ENCODE measurements at places on chromosomes 7 and 10. TPM values are rescaled to one million over a fixed set of nuclear protein-coding genes. Genes with fewer than 3 reads are reported as not detected.
A peak's percentile ranks its signal among the peaks of the same experiment; 100 is the strongest.

Gene TMEM26
- 0.24 TPM for total RNA-seq

Gene GPR37
- 5.9 TPM for total RNA-seq

Gene SHH
- total RNA-seq, result not detected

GRCh38 chr10:47331954-47332353, 9.7 kb downstream of the GDF2 start:
- ATAC-seq, result no peak

- ATAC-seq, result no peak
Observed at GRCh38 chr10:77290528-77291155, 347.0 kb downstream of the KCNMA1 start.

- ATAC-seq, result no peak
Observed at GRCh38 chr7:22882106-22882505, 59.5 kb upstream of the TOMM7 start.

- ATAC-seq, result no peak
Observed at GRCh38 chr10:98852686-98853085, 383.0 kb downstream of the HPSE2 start.

Gene ASIC3
- 0.52 TPM for total RNA-seq

DNA sequence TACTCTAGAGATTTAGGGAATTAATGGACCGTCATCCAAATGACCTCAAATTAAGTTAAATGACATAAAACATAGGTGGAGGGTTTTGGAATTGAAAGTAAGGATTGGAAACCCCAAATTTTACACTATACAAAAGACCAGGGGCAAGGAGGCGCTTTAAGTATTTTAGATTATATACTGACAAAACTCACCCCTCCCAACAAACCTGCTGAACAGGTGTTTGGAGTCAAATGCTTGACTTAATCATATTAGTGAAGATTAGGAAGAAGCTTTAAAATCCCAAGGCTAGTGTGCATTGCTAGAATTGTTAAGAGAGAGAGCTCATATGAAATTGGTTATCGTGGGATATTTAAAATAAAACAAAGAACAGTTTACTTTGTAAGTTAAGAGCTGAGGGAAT, at the start of gene GNGT1:
TSS of gene GNGT1 (plus strand) at position 301 of the 400 bp plus-strand sequence. CDS start 180 bp downstream, outside the sequence.
- no peak for ATAC-seq

Gene DMTF1
- 26.3 TPM for total RNA-seq

DNA sequence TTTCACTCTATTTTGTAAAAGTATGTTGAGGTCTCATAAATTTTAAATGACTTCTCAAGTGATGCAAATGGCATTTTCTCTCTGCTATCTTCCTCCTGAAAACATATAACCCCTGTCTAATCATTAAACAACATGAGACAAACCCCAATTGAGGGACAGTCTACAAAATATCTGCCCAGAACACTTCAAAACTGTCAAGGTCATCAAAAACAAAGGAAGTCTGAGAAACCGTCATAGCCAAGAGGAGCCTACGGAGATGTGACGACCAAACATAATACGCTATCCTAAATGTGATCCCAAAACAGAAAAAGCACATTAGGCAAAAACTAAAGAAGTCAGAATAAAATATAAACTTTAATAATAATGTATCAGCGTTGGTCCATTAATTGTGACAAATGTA, 282.3 kb upstream of the SEMA3C start:
- ATAC-seq, result no peak

DNA sequence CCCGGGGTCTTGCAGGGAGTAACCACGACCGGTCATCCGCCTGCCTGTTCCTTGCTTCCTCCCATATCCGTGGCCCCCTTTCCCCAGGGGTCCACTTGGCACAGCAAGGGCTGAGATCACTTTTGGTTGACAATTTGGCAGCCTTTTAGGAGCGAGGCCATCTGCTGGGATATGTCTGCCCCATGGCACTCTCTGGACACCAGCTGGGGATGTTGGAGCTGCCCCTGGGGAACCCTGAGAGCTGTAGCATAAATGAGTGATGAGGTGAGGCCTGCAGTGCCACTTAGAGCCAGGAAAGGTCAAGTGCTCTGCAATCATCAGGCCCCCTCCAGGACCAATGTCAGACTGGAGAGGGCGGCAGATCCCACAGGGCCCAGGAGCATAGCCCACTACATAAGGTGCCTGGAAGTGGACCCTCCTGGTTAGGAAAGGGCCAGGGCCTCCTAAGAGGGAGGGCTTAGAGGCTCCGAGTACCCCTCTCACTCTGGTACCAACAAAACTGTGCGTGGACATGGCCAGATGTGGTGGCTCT, 92.1 kb downstream of the HIP1 start:
- ATAC-seq, result no peak

GRCh38 chr10:120719333-120719732, 131.8 kb upstream of the WDR11 start:
- no peak for ATAC-seq

Gene HACD1
- 19.0 TPM for total RNA-seq

Gene MACROH2A2
- 18.8 TPM for total RNA-seq

DNA sequence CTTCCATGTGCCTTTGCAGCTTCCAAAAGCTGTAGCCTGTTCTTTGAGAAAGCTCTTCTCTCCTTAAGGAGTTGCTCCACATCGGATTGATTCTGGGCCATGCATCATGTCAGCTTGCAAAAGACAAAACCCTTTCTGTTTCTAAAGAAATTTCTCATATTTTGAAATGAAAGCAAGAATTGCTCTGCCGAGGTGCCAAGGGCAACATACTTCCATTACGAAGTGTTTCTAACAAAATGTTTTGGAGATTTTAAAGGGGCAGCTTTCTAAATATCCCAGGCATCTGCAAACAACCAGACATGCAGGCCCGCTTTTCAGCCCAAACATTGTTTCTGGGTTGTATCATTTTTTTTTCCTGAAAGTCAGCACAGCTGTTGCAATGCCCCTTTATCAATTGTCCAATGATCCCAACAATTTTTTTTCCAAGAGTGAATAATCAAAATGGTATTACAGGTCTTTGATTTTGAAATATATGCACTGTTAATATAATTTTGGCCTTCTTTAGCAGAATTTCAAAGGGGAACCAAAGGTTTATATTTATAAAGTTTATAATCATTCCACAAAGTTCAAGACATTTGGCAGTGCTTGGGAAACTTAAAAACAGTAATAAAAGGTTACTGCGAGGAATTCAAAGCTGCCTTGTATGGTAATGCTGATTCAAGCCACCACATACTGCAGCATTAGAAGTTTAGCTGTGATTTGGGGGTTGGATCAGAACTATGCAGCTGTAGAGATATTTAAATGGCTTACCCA, 61.0 kb downstream of the TES start:
- ATAC-seq, result no peak

GRCh38 chr10:72563327-72563932, 62.4 kb downstream of the MICU1 start:
- no peak for ATAC-seq

- no peak for ATAC-seq
Observed at GRCh38 chr10:77742172-77742571, 104.6 kb upstream of the KCNMA1 start.

- no peak for ATAC-seq
Observed at GRCh38 chr10:4623200-4623599, 202.8 kb upstream of the AKR1E2 start.

Gene ZNF804B
- not detected for total RNA-seq

DNA sequence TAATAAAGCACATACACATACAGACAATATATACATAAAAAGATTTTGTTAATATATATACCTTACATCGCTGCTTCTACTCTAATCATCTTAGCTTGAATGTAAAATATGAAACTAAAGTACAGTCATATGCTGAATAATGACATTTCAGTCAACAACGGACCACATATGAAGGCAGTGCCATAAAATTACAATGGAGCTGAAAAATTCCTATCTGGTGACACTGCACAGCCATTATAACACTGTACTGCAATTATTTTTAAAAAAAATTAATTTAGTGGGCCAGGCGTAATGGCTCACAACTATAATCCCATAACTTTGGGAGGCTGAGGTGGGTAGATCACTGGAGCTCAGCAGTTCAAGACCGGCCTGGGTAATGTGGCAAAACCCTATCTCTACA, 122.3 kb downstream of the JMJD1C start:
- ATAC-seq, result no peak

DNA sequence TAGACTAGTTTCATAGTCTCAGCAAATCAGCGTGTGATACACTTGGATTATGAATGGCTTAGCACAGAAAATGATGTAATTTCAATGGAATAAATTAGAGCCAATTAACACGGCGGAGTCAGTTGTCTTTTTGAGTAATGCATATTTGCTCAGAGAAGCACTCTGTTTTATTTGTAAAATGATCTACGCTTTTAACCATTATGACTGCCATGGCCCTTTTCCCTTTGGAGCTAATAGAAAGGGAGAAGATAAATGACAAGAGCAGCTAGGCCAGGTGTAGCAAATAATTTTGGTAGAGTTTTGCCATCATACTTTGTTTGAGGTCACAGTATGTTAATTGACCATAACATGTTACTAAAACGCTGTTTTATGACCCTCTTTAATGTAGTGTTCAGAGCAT, 86.8 kb downstream of the GPR158 start:
- ATAC-seq, result no peak

GRCh38 chr10:86361156-86362128, 5.2 kb downstream of the GRID1 start:
- no peak for ATAC-seq

- peak; percentile 73 for ATAC-seq
Observed at GRCh38 chr10:118835682-118836326, 81.0 kb upstream of the CACUL1 start.

DNA sequence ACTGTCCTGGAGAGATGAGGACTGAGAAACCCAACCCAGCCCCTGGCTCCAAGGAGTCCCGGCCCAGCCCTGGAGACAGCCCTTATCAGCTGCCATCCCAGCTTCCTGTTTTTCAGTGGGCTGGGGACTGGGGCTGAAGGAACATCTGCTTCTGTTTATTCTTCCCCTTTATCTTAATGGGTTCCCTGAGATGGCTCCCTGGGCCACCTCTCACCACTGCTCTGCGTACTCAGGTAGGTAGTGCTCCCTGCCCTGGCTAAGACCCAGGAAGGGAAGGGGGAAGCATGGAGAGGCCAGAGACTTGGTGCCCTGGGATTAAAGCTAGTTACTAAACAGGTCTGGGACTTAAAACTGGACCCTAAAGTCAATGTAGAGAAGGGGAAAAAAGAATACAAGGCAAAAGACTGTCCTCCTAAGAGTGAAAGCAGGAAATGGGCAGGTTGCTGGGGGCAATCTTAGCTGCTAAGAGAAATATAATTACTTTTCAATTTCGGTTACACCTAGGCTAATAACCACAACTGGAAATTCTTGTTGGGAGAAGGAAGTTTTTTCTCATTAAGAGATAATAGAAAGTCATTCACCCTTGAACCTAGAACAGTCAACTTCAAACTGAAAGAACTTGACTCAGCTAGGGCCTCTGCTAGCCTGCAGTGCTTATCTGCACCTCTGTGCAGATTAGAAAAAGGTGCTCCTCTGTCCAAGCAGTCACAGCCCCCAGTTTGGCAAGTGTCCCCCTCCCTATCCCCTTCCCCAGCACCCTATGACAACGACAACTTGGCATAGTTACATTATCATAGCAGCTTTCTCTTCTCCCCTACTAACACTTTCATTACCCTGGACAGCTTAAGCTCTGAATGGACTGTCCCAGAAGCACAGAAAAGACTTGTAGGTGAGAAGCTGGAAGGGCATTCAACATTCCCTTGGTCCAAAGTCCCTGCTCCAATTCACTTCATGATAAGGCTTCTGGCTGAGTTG, 65.6 kb upstream of the KDM7A start:
- peak; percentile 84 for ATAC-seq

Gene DRGX
- not detected for total RNA-seq

DNA sequence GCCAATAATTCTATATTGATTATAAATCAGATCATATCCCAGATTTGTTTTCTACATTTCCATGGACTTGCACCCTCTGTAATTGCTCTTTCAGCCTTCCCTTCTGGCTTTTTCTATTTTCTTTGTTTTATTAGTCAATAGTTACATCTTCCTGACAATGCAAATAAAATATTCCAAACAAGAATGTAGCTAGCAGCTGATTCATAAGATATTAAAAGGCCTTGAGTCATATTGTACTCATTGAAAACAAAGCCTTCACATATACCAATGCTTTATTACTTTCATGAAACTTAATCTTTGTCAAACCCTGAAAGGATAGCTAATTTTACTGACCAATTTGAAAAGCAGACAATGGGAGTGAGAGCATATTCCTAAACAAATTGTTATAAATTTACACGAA, 10.7 kb upstream of the SFMBT2 start:
- no peak for ATAC-seq

DNA sequence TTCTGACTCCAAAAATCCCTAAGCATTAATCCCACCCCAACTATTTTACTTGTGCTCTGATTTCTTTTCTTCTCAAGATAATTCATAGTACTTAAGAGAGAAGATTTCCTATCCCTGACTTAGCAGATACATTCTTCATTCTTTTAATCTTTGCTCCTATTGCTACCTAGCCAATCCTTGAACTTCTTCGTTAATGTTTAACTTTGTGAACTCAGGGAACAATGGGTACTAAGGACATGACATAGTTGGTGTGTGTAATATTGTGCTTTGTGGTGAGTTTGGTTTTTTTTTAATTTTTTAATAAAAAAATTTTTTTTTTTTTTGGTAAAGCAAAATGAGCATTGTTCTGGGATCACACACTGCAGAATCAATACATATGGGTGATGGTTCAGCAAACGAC, 166.2 kb downstream of the CHCHD3 start:
- ATAC-seq, result no peak

- no peak for ATAC-seq
Observed at GRCh38 chr10:24115403-24115802, 93.5 kb upstream of the KIAA1217 start.

- ATAC-seq, result no peak
Observed at GRCh38 chr7:117750612-117751563, 122.4 kb downstream of the CTTNBP2 start.

DNA sequence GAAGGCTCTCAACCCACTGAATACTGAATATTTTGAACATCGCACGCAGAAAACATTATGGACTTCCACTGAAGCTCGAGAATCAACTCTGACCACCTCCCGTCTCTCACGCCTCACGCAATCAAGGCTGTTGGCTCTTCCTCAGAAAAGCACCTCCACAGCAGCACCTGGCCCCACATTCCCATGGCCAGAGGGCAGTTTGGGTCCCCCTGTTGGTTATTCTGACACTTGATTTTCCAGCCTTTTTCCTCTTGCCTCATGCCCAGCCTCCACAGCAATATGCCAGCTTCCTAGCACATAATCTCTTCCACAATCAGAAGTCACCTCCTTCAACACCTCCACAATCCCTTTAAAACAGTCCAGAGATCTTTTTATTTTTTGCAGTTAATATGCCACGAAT, 55.9 kb downstream of the SVOPL start:
- ATAC-seq, result no peak

- ATAC-seq, result no peak
Observed at GRCh38 chr7:16810112-16810511, 5.3 kb upstream of the AGR2 start.

DNA sequence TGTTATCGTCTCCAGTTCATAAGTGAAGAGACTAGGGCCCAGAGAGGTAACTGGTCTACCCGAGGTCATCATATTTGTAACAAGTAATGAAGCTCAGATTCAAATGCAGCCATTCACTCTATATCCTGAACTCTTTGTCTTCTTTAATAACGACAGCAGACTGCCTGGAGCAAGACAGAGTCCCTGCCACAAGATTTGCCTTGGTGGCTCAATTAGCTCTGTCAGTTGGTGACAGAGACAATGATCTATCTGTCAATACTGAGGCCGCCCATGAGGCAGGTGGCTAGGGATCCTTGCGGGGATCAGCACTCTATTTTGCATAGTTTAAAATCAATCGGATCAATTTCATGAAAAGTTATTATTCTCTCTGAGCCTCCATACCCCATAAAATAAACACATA, 43.9 kb downstream of the SH3PXD2A start:
- no peak for ATAC-seq

Measured in esophagus mucosa (tissue), 1 donor.